H1 (cell line): ENCODE measurements at places on chromosomes 1 and 21. TPM values are rescaled to one million over a fixed set of nuclear protein-coding genes. Genes with fewer than 3 reads are reported as not detected.

Gene ITSN1
- 78.1 and 81.1 TPM in 2 replicates for total RNA-seq

Gene OR2L5
- not detected in 2 replicates for total RNA-seq

Gene FCRLB
- 0.15 and 0.24 TPM in 2 replicates for total RNA-seq

Gene OR6Y1
- 0.07 TPM in 1 of 2 replicates, not detected in the other for total RNA-seq

Gene PANK4
- total RNA-seq = 29.7 and 35.4 TPM in 2 replicates

Gene PLA2G2C
- not detected in 2 replicates for total RNA-seq
